ENCODE measurements at places on chromosomes 2 and 18.

DNA sequence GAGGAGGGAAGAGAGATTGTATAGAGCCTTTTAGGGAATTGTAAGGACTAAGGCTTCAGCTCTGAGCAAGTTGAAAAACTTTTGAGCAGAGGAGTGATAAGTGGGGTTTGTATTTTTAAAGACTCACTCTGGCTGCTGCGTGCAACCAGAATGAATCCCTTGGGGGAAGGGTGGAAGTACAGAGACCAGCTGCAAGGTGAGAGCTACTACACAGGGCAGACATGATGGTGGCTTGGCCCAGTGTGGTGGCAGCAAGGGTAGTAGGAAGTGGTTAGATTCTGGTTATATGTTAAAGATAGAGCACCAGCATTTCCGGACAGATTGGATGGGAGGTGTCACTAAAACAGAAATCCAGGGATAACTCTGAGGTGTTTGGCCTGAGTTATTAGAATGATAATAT, 10.1 kb upstream of the SESTD1 start:
- DNase-seq, result no peak

DNA sequence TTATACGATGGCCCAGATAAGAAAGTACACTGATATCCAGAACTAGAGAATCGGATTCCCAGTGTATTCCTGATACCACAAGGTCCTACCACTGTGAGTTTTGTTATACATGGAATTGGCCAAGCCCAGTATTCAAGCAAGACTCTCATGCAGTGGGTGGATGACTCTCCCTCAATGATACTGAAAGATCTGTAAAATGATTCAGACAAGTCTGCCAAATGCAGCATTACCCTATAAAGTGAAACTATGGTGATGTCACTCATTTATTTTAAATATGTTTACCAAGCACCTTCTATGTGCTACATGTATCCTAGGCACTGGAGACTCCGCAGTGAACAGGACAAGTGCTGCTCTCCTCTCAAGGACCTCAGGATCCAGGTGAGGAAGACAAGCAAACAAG, 22.6 kb downstream of the MYO5B start:
- no peak for DNase-seq

- no peak for DNase-seq
These were observed 764.9 kb downstream of the DSC3 start for GRCh38 chr18:30277676-30278075.

DNA sequence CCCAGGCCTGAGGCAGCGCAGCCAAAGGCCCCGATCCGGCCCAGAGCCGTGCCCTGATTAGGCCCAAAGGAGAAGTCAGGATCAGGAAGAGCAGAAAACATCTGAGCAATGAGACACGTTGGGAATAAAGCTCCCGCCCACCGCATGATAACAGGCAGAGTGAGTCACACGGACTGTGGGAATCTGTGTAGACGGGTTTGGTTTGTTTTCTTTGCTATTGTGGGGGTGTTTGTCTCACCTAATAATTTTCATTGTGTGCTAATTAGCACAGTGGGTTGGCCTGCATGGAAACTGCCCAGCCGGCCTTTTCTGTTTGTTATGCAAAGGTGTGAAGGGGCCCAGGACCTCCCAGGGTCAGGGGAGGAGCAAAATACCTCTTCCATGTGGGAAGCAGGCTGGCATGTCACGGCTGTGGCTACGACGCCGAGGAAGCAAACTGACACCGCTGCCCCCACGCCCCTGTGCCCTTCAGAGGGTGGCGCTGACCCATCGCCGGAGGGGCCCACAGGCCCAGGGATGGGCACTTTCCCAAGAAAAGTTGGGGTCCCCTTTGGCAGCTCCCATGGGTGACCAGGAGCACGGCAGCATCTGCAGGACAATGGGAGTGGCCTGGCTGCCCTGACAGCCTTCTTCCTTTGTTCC, 68.4 kb upstream of the CTDP1 start:
- no peak for DNase-seq

GRCh38 chr2:70946832-70947442, 11.2 kb downstream of the ATP6V1B1 start:
- peak; percentile 61 for DNase-seq

DNA sequence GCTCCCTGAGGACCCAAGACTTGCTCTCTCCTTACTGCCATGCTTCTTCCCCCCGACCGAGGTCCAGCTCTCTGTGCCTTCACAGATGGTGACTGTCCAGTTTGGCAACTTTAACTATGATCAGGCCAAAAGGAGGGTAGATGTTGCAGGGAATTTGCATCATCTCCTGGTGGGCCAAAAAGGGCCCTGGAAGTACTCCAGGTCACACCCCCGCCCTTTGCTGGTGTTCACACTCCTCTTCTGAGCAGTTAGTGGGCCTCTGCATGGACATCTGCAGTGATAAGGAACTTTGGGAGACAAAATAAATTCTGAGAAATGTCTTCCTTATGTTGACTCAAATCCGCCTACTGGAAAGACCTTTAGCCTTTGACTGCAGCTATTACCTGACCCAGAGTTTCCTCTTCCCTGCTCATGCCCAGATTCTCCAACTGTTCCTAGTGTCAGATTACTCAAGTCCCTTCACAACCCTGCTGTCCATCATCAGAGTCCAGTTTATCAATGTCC, 234.4 kb downstream of the LOXHD1 start:
- no peak for DNase-seq

DNA sequence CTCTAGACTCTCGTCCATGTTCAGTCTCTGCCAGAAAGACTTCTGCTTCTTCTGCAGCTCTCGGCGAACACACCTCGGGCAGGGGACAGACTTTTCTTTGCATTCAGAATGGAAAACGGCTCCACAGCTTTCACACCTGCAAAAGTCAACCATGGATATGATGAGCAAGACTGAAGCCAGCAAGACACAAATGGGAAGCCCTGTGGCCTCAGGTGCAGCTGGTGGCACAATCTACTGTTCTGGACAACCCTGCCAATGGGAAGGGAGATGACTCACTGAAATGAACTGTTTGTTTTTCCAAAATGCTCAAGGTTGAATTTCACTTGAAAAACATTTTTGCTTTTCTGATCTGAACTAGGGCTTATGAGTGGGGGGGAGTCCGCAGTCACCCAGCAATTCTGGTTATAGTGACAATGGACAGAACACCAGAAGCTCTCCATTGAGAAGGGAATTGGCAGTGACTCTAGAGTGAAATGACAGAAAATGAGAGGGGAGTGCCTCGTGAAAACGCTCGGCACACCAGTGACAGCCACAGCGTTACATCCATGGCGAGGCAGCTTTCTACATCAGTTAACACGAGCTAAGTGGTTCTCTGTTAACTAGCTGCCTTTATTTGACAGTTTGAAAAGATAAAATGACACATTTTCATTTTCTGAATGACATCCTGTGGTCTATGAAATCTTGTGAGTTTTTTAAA, 58.8 kb upstream of the FZD5 start:
- DNase-seq, result no peak

- no peak for DNase-seq
These were observed 23.9 kb downstream of the CALCRL start for GRCh38 chr2:187424146-187424545.

GRCh38 chr18:11458447-11458846, 150.9 kb upstream of the SLC35G4 start:
- no peak for DNase-seq

GRCh38 chr2:5064687-5065086, 627.5 kb upstream of the SOX11 start:
- no peak for DNase-seq

- no peak for DNase-seq
These were observed 25.5 kb upstream of the IL37 start for GRCh38 chr2:112885506-112885902.

- no peak for DNase-seq
These were observed 589.6 kb upstream of the KLHL29 start for GRCh38 chr2:22795287-22795866.

DNA sequence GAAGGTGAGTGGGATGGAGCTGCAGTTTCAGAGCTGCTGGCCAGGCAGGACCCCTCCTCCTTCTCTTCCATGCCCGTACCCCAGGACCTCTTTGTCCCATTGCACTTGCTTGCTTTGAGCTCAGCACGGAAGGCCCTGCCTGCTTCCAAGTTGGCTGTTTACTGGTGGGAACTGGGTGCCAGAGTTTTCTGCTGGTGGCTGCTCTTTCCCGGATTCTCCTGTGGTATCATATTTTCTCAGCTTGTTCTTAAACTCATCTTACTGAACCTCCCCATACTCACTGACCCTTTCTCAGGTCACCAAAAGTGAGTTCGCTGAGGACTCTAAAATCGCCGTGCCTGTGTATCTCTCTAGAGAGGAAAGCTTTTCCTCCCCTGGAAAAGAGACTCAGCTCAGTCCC, 297.7 kb upstream of the TNP1 start:
- DNase-seq, result no peak

DNA sequence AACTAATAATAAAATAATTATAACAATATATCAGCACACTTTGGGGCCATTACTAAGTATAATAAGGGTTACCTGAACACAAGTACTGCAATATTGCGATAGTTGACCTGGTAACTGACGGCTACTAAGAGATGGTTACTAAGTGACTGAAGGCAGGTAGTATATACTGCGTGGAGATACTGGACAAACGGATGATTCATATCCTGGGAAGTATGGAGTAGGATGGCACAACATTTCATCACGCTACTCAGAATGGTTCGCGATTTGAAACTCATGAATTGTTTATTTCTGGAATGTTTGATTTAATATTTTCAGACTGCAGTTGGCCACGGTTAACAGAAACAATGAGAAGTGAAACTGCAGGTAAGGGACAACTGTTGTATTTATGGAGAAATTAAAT, 39.5 kb upstream of the FLACC1 start:
- DNase-seq, result no peak

DNA sequence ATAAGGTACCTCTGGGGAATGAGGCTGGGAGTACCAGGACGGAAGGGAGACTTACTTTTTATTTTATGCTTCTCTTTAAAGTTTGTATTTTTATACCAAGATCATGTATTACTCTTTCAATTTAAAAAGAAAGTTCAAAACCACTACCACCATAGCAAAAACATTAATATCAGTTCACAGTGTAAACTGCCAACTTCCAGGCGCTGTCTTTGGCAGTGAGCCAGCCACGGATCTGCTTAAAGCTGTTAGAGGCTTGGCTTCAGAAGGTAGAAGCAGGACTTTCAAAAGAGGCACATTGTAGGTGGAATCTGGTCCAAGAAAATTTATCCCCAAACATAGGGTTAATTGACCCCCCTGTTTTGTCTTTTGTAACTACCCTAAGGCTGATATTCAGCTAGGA, 74.8 kb downstream of the B3GNT2 start:
- no peak for DNase-seq

DNA sequence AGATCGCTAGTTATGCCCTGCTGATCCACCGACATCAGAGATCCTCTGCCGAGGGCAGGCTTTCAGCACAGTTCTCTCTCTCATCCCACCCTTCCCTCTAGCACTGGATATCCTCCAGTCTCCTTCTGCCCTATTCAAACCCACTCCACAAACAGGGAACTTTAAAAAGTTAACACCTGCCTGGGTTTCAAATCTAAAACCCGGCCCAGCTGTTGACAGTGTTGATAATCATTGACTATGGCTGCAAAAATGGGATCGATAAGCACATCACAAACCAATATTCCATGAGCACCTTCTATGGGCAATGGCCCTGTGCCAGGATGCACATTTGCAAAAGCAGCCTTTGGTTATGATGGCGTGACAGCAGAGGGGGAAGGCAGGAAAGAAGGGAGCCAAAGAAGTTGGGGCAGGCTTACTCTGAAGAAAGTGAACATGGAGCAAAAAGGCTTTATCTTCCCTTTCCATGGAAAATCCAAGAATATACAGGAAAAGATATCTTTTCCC, 482.3 kb upstream of the KLHL29 start:
- no peak for DNase-seq

DNA sequence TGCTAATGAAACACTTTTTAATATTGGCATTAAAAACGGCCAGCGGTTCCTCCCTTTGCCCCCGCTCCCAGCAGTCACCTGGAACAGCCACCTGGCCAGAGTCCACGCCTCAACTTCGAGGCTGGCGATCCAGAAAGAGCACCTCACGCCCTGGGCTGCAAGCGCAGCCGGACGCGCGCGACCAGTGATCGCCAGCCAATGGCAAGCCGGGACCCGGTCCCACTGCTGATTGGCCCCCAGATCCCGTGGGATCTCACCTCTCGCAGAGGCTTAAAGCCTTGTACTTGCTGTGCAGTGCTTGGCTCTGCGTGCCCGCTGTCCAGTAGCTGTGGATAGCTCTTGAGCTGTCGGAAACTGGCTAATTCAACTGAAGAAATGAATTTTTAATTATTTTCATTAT, 4.1 kb upstream of the RBM45 start:
- no peak for DNase-seq

GRCh38 chr18:58572181-58572580, 56.7 kb downstream of the ALPK2 start:
- no peak for DNase-seq

GRCh38 chr2:227642656-227643055, 23.9 kb upstream of the SCYGR5 start:
- DNase-seq, result no peak

Measured in activated T-cell treated with anti-CD3 and anti-CD28 coated beads, Interleukin-2, amount 50 U/mL, for 72 hours (primary cell).